Esophagus muscularis mucosa (tissue), 4 donors: ENCODE measurements at places on chromosomes 3 and 15. TPM values are rescaled to one million over a fixed set of nuclear protein-coding genes. Genes with fewer than 3 reads are reported as not detected.

DNA sequence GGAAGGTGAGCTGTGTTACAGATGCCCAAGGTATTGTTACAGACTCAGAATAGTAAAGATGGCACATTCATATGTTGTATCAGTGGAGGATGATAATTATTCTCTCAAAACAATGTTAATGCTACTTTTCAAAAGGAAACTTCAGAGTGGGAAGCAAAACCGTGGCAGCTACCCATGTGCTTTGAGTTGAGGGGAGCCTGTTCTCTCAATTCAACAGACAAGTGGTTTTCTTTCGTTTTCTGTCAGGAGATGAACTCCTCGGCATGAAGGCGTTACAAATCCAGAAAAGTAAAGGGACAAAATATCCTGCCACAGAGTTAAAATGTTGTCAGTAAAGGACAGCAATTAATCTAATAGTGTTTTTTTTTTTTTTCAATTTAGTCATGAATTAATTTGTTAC is 629.4 kb upstream of the GBE1 start:
- H3K4me3 ChIP-seq = no peak overlapping the region
- no peak for DNase-seq

DNA sequence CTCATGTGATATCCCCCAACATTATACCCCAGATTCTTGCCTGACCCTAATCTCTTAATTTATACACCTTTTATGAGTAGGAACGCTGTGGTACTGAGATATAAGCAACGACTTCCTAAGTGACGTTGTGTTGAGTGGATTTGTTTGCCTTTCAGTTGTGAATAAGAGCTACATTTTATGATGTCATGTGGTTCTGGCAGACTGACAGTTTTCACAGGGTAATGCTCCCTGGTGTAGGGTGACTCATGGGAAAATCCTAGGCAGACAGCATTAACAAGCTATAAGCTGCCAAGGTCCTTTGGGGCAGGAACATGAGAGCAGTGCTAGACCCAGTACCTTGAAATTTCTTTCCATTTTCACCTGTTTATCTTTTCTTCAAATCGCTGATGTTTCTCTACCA is 11.2 kb downstream of the C3orf52 start:
- no peaks in the 10 kb centered on the region for H3K27me3 ChIP-seq
- H3K36me3 ChIP-seq = no peaks in the 10 kb centered on the region
- DNase-seq = no peak
- H3K4me3 ChIP-seq = no peak overlapping the region
- no peak overlapping the region for H3K27ac ChIP-seq
- no peaks in the 10 kb centered on the region for H3K4me1 ChIP-seq

DNA sequence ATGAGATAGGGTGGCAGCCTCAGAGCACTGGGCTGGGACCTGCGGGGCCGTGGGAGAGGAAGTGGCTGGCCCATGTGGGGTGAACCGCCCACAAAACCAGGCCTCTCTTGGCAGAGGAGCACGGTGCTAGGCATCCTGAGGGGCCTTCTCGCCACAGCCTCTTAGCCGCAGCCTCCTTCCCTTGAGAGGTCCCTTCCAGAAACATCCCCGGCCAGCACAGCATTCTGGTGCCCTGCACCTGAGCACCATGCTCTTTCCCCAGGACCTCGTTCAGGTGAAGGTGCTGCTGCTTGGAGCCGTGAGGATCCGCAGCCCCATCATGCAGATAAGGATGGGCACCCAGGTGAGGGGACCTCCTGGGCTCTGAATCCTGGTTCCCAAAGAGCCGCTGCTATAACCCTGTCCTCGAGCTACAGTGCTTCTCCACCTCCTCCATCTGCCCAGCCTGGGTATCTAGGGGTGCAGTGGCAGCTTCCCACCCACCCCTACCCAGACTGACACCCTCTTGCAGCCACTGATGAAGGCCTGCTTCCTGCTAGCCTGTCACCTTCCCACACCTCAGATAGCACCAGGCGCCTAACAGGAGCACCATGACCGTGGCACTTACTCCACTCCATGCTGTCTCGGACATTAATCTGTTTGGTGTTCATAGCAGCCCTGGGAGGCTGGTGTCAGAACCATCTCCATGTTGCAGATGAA is 11.2 kb upstream of the TXNRD3 start:
- H3K4me3 ChIP-seq = no peak overlapping the region
- H3K27me3 ChIP-seq = no peaks in the 10 kb centered on the region
- H3K4me1 ChIP-seq = no peaks in the 10 kb centered on the region
- DNase-seq = peak; percentile 47

GRCh38 chr3:122324871-122325323 is at the start of gene CSTA:
CSTA (plus strand) TSS chr3:122325248; CDS start chr3:122325293, 45 bp downstream.
- H3K36me3 ChIP-seq = no peaks in the 10 kb centered on the region
- H3K4me1 ChIP-seq = no peaks in the 10 kb centered on the region
- H3K4me3 ChIP-seq = peak within 1 kb of the TSS; percentile 28
- no peak for DNase-seq
- no peaks in the 10 kb centered on the region for H3K27me3 ChIP-seq

- no peaks in the 10 kb centered on the region for H3K36me3 ChIP-seq
- H3K4me3 ChIP-seq = no peak overlapping the region
- no peak for DNase-seq
Observed at GRCh38 chr15:57251308-57251707, 125.0 kb upstream of the CGNL1 start.

MESP1 gene
- total RNA-seq = 2.8 TPM

GRCh38 chr3:111068574-111068973 is 3.0 kb upstream of the NECTIN3 start:
- no peaks in the 10 kb centered on the region for H3K36me3 ChIP-seq
- no peak overlapping the region for H3K4me3 ChIP-seq
- no peaks in the 10 kb centered on the region for H3K27me3 ChIP-seq
- H3K4me1 ChIP-seq = peaks cover 11% of the 10 kb centered on the region
- DNase-seq = no peak
